HL-60 (cell line): ENCODE measurements at places on chromosomes 6 and 20.

DNA sequence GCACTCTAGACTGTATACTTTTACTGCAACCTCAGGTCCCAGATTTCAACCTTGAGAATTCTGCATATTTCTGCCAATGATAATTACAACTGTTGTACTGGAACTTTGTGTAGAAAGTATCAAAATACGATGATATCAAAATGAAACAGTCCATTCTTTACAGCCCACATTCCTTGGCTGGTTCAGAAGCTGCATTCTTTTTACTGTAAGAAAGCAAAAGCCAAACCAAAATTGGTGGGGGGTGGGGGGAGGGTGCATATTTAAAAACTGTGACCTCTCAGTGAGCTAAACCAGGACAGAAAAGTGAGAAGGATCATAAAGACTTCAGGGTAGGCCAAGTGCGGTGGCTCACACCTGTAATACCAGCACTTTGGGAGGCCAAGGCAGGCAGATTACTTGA lies 41.8 kb upstream of the UBR2 start:
- DNase-seq = no peak

DNA sequence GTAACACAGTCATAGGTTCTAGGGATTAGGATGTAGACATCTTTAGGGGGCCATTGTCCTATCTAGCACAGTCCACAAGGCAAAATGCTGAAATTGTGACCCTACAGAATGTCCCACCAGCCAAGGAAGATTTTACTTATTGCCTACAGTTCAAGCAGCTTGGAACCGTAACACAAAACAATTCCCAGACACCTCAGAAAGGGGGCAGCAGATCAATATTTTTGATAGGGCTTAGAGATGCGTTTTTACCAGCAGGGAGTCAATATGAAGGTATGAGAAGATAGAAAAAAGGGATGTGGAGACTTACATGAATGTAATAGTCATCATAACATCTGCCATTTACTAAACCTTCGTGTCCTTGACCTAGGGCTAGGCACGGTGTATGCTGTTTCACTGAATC lies 81.0 kb downstream of the TMEM170B start:
- DNase-seq = peak; percentile 16

GRCh38 chr6:168383062-168383854 lies 57.7 kb upstream of the SMOC2 start:
- no peak for DNase-seq

GRCh38 chr6:129454488-129454887 lies 255.5 kb downstream of the ARHGAP18 start:
- peak; percentile 26 for DNase-seq
